ENCODE measurements at places on chromosomes 13 and 19. TPM values are rescaled to one million over a fixed set of nuclear protein-coding genes. Genes with fewer than 3 reads are reported as not detected.

KIR2DL4 gene
- not detected for polyA plus RNA-seq

DNA sequence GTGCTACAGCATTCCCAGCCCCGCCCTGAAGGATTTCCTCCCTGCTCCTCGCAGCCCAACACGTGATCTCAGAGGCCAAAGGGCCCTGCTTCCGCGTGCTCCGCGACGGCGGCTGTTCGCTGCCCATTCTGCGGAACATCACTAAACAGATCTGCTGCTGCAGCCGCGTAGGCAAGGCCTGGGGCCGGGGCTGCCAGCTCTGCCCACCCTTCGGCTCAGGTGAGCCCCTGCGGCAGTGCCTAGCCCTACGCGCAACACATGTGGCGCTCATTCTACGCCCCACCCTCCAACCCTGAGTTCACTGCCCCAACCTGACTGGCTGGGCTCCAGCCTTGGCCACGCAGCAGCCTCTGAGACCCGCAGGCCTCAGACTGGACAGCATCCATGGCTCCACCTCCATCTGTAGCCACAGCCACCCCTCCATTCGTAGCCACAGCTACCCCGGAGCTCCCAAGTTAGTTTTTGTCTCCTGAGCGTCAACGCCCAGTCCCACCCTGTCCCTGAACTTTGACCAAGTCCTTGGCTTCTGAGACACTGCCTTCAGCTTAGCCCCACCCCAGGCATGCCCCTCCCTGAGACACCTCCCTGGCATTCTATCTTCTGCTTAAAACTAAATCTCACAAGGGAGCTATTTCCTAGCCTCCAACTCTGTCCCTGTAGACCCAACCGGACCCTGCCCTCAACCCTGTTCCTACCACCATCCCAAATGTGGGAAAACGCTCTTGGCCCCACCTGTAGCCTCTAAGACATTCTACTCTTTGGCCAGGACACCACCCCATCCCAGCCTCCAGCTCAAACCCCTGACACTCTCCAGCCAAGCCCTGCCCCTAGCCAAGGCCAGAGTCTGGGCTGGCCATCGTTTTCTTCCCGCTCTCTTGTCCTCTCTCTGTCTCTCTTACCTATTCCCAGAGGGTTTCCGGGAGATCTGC is 6.4 kb downstream of the LTBP4 start:
- DNase-seq = no peak

KIR2DL3 gene
- polyA plus RNA-seq = not detected

DNA sequence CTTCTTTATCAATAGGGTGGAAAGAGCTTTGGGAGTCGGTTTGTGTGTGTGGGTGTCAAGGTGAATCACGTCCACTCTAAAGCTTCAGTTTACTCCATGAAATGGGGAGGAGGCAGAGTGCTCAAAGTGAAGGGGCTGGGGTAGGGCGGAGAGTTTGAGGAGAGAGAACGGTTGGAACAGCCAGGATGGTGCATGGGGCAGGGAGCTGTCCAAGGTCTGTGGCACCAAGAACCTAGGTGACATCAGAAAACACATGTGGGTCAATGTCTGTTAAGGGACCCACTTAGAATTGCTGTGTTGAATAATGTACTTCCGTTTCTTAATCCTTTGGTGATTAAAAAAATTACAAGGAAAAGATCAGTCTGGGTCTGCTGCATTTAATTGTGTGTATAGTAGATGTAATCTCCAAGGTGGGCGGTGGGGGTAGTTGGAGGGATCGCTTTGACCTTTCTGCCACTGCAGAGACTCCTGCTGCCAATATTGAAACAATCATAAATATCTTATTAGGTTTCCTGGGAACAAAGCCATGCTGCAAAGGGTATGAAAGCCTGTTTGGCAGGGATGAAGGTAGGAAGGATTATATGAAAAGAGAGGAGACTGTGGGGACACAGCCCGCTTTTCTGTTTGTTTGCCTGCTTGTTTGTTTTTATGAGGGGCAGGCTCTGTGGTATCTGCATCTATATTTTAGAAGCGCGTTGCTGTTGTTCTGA is 122.3 kb downstream of the ATP8A2 start:
- no peak for DNase-seq

DNA sequence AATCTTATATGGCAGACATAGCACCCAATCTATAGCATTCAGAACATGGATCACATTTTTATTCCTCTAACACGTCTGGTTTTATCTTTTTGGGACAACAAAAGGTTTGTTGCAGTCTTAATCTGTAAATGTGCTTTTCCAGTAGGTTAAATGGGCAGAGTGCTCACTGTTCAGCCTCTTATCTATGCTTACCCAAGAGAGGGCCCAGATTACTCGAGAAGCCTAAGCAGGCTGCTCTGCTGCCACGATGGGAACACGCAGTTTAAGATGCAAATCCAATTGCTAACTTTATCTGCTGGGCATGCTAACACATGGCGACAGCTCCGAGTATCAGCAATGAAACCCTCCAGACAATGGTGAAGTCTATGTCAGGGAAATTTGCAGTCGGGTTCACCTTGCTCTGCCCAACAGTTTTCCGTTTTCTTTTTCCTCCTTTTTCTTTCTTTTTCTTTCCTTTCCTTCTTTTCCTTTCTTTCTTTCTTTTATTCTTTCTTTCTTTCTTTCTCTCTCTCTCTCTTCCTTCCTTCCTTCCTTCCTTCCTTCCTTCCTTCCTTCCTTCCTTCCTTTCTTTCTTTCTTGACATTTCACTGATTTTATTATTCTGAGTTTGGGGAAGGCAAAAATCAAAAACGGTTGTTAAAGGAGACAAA is 115.3 kb downstream of the RBM26 start:
- DNase-seq = no peak

DNA sequence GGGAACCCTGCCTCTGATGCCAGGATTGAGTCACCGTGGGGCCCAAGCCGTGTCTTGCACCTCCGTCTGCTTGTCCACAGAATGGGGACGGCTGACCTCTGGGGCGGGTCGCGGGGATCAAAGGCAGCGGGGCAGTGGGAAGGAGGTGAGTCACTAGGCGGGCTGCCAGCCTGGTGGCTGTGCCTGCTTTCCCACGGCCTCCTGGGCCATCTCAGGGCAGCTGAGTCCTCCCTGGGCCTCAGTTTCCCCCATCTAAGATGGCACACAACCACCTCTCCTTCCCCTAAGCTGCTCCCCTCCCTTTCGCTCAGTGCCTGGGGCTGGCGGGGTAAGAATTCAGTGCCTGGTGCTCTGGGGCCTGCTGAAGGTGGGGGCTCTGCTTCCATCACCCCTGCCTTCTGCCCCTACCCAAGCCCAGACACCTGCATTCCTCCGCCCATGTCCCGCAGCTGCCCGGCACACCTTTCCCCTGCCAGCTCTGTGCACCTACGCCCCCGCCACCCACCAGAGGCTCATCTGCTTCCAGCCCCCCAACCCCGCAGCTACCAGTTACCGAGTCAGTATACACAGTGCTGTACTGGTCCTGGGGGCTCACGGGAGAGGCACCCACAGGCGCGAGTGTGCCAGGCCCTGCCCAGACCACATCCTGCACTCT is 3.5 kb downstream of the MKNK2 start:
- DNase-seq = no peak

- no peak for DNase-seq
These were observed 9.4 kb downstream of the LCP1 start for GRCh38 chr13:46172531-46172991.

SLAIN1 gene
- 0.16 TPM for polyA plus RNA-seq

- no peak for DNase-seq
These were observed 18.1 kb upstream of the GSX1 start for GRCh38 chr13:27774169-27774568.

All from BJ (cell line).